A172 (cell line): ENCODE measurements at places on chromosomes 4 and X.

- peak; percentile 68 for DNase-seq
These were observed 412 bp downstream of the SLC10A3 start for GRCh38 chrX:154490021-154490413.

DNA sequence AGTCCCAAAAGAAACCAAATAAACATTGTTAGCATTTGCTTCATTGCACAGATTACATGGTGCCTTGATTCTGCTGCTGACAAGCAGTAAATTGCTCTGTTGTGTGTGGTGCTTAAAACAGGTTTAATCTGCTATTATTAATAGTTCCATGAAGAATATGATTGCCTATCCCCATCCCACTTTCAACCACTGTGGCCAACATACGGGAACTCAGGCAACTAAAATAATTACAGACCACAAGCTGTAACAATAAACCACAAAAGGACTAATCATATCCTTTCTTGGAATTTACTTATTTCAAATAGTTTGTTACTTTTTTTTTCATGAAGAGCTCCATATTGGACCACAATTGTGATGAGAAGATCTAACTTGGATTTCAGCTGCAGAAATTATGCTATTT is 131.5 kb downstream of the PACRGL start:
- DNase-seq = no peak

DNA sequence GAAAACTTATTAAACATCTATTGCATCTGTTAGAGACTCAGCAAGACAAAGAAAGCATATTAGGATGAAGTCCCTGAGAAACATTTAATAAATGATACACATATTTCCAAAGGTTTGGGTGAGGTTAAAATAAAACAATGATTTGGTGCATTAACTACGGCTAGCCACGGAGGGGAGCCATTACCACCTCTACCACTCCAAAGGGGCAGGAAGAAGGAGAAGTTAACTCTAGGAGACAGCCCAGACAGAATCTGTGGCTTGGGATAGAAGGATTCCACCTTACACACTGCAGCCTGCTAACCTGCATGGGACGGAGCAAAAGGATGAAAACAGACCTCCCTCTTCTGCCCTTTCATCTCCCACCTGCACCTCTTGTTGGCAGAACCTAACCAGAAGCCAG is 189.1 kb upstream of the C1QTNF7 start:
- peak; percentile 50 for DNase-seq

- DNase-seq = no peak
These were observed 443.3 kb upstream of the FAT1 start for GRCh38 chr4:187166886-187167512.

DNA sequence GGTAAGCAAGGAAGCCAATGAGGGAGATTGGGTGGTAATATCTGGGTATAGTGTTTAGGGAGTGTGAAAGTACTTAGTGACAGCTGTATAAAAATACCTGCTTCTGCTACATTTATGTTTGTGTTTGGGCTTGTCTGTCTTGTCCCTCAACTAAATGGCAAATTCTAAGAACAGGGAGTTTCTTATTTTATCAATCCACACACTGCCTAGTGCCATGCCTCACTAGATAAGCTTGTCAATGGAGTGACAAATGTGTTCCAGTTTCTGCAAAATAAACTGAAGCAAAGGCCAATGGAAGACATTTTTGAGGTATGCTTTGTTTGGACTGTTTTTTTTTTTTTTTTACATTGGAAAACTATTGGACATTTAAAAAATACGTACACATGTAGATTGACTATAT is 418.0 kb downstream of the SH2D1A start:
- no peak for DNase-seq

GRCh38 chr4:152342293-152342692 is 193.6 kb downstream of the FBXW7 start:
- DNase-seq = peak; percentile 32

DNA sequence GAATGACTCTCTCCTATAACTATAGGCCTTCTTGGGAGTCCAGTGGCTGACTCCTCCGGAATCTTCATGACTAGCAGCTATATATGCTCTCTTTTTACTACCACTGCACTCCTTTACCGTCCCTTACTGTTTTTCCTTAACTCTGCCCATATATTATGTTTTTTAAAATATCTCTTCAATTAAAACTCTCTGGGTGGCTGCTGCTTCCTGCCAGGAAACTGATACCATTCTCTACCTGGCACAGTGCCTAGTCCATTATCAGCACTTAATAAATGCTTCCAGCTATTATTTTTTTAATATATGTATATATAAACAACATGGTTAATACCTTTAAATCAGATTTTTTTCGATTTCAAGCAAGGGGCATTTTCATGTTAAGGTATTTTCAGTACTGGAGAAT is 136.6 kb upstream of the FAM47B start:
- DNase-seq = no peak

GRCh38 chr4:3323071-3323481 is 30.3 kb downstream of the RGS12 start:
- DNase-seq = no peak

DNA sequence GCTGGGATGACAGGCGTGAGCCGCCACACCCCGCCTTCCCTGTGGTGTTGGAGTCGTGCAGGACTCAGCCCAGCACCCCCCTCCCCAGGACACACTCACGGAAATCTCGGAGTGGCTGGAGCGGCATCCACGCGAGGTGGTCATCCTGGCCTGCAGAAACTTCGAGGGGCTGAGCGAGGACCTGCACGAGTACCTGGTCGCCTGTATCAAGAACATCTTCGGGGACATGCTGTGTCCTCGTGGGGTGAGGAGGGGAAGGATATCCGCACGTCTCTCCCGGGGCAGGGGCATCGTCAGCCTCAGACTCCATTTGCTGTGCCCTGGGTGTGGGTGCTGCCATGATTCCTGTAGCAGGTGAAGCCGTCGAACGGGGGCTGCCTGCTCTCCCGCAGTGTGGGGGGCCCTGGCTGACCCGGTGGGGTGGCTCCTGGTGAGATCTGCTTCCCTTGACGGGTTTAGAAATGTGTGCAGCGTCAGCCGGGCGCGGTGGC is 10.3 kb downstream of the PLCXD1 start:
- no peak for DNase-seq

GRCh38 chr4:188869581-188869980 is 730.3 kb downstream of the TRIML1 start:
- no peak for DNase-seq

- no peak for DNase-seq
These were observed 10.4 kb upstream of the SYP start for GRCh38 chrX:49210406-49210805.

- no peak for DNase-seq
These were observed 17.2 kb upstream of the PRSS48 start for GRCh38 chr4:151259752-151260151.

DNA sequence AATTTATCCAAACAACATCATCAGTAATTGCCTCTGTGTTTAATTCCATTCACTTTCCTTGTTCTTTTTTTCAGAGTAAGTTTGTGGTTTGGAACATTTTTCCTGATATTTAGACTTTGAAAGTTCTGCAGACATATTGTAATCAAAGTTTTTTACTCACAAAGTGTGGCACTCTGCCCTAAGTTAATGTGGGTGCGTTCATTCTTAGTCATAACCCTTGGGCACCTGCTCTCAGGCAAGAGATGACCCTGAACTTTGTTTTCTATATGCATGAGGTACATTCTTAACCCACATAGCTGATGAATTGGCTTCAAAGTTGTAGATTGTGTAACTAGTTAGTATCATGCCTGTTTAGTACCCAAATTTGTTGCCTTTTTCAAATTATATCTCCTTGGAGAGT is 424.3 kb downstream of the GRXCR1 start:
- DNase-seq = no peak

DNA sequence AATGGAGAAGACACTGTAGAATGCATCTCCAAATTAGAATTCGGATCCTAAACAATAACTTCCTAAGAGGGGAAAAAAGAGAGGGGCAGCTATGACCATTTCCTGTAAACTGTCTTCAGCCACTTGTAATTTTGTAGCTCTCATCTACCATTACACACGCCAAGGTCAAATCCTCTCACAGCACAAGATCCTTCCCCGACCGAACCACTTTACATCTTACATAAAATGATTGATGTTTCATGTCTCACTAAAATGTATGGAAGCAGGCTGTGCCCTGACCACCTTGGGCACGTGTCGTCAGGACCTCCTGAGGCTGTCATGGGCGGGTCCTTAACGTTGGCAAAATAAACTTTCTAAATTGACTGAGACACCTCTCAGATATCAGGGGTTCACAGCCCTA is 24.1 kb upstream of the PBDC1 start:
- DNase-seq = peak; percentile 10

DNA sequence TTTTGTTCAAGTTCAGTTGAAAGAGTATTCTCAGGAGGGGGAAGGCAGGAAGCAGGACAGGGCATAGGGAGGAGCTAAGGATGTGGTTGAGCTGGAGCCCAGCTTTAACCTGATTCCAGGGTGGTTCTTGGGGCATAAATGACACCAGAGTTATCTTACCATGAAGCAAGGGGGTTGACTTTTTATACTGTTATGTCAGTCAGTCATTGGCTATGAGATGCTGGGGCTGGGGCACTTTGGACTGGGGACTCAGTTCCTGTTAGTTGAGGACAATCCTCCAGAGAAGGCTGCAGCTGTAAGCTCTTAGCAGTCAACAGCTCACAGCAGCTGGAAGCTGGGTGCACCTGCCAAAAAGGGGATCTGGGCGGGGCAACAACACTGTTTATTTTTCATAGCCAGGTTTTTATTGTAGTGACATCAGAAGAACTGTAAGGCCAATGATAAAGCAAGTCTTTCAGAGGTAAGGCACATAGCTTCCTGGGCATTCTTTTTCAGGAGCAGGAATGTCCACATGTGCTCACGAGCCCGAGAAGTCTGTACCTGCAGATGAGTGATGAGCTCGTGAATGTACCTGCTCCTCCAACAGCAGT is 78.5 kb downstream of the MID1IP1 start:
- no peak for DNase-seq

DNA sequence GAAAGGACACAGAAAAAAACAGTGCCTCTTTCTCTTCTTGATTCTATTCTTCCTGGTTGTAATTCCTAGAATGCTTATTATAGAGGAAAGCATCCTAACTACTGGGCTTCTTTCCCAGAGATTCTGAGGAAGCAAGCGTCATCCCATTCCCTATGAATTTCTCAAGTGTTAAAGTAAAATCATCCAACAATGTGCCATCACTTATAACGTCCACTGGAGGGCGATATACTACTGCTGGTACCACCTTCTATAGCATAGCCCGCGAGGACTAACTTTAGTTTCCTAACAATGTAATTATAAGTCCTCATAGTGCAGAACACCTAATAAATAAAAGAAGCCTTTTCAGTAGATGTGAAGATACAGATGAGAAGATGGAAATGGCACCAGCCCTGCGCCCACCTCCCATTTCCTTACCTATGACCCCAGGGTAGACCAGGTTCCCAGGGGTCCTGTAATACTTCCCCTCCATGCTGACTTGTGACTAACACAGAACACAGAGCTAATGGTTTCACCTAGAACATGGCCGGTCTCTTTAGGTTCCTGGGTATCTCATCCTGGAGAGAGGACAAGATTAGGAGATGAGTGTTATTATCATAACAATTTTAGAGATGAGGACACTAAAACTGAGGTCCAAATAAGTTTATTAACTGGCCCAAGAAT is 4.2 kb downstream of the CENPVL3 start:
- peak; percentile 14 for DNase-seq

DNA sequence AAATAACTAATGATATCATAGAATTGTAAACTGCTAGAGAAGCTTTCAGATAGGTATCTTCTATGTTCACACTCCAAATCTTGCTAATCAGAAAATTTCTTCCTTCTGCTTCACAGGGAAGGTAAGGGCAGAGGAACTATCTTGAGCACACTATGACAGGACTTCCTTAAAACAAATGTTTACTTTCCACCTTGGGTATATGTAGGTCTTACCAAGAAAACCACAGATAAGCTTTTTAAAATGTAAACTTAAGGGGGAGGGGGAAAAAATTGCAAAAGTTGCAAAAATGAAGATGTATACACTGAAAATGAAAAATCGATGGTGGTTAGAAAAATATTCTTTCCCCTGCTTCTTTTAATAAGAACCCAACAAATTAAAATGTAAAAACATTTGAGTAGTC is 30.9 kb downstream of the YTHDC1 start:
- no peak for DNase-seq

- DNase-seq = no peak
These were observed 226.3 kb upstream of the PGRMC2 start for GRCh38 chr4:128513664-128514484.
